CD4-positive, alpha-beta T cell (primary cell): ENCODE measurements at places on chromosomes 5 and 9. TPM values are rescaled to one million over a fixed set of nuclear protein-coding genes. Genes with fewer than 3 reads are reported as not detected.

- DNase-seq, result no peak
Observed at GRCh38 chr9:11946531-11946930, 746.7 kb upstream of the TYRP1 start.

DNA sequence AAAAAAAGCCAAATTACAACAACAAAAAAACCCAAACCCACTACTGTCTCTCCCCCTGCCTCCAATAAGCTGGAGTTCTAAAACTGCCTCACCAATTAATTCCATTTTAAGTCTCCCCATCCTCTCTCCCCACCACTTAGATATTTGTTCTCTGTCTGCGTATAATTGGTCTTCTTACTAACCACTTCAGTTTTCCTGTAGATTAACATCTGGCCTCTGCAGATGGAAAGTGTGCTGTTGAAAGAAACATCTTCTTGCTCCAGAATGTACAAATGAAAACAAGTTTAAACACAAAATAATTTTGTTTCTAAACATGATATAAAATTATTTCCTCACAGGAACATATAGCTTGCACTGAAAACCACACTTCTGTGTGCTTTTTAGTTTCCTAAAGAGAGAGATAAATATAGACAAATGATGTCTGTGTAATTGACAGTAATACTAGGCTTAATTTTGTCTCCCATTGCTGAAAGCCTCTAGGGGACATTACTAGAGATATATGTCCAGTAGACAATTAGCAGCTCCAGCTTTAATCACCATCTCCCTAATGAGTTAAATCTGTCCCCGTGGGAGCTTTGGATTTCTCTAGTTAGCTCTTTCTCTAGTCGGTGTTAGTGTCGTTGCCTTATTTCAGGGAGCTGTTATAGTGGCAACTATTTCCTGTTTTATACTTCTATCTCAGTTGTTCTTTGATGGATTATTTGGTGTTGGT lies 164.0 kb downstream of the ARHGAP26 start:
- no peak for DNase-seq

DNA sequence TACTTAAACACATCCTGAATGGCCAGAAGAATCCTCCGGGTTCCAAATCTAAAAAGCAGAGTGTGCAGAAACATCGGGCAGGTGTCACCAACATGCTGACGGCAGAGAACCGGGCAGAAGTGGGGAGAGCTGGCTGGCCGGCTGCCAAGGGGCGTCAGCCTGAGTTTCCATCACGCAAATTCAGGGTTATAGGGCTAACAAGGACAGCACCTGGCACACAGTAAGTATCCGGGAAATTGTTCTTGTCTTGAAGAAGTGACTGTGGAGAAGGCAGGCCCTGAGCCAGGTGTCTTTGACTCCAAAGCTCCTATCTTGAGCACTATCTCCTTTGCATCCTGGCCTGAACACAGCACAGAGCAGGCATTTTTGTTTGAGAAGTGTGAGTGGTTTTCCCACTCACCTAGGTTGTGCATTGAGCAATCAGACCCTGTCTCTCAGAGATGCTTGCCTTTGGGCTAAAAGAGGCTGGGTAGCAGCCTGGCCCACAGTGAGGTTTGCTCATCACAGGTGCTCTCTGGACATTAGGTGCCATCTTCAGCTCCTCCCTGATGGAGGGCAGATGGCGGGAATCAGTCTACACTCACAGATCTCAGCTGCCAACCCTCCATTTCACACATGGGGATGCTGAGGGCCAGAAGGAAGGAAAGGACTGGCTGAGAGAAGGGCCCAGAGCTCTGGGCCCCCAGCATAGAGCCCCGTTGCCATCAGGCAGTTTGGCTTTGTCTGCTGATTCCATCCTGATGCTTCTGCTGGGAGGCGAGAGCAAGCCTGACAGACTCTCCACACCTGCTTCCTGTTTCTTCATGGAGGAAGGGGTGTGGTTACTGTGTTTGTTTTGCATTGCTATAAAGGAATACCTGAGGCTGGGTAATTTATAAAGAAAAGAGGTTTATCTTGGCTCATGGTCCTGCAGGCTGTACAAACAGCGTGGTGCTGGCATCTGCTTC lies 52.8 kb downstream of the WHRN start:
- peak; percentile 55 for DNase-seq

DNA sequence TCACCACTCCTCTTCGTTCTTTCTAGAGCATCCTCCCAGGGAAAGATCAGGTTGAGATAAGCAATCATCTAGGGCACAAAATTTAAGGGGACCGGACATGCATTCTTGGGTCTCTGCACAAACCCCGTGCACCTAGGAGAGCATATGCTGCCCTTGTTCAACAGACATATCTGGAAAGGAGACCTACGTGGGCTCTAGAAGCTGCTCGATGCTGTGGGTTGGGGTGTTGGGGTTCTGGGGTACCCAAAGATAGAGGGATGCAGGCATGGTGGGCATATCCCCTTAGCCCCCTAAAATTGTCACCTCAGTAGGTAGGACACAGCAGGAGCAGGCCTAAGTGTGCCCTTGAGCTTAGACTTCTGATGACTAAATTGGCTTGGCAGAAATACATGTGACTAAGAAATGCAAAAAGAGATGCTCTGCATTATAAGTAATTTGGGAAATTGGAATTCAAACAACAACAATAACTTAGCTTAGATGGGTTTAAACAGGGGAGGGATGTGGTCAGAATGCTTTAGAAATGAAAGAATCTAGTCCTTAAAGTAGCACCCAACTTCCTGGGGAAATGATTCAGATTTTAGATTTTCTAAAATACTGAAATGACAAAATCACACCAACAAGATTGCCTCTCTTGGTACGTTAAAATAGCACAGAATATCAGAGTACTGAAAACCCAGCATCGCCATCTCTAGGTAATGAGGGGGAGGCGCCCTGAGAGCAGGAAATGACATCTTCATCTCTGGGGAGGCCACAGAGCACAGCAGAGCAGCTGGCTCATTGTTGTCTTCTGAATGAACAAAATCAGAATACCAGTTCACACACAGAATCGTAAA lies 172.3 kb downstream of the GNA14 start:
- peak; percentile 26 for DNase-seq

TAF1L gene
- total RNA-seq, result 0.06 TPM

SOHLH1 gene
- total RNA-seq, result not detected

FOXD4L5 gene
- not detected for total RNA-seq

FOXI1 gene
- total RNA-seq, result not detected

MAMDC2 gene
- 0.08 TPM for total RNA-seq

SLC23A1 gene
- not detected for total RNA-seq
